ENCODE measurements at places on chromosomes 6 and 20. TPM values are rescaled to one million over a fixed set of nuclear protein-coding genes. Genes with fewer than 3 reads are reported as not detected.
A peak's percentile ranks its signal among the peaks of the same experiment; 100 is the strongest.

GRCh38 chr6:168956884-168957730 lies 296.5 kb downstream of the THBS2 start:
- H3K27ac ChIP-seq = no peak overlapping the region
- H3K4me3 ChIP-seq = no peak overlapping the region
- no peaks in the 10 kb centered on the region for H3K27me3 ChIP-seq
- peaks cover 6% of the 10 kb centered on the region for H3K4me1 ChIP-seq
- no peaks in the 10 kb centered on the region for H3K36me3 ChIP-seq
- DNase-seq = peak; percentile 57

GRCh38 chr6:167031082-167031709 lies 32.0 kb downstream of the CEP43 start:
- H3K27me3 ChIP-seq = no peaks in the 10 kb centered on the region
- no peaks in the 10 kb centered on the region for H3K4me1 ChIP-seq
- H3K36me3 ChIP-seq = peaks cover 81% of the 10 kb centered on the region
- H3K4me3 ChIP-seq = no peak overlapping the region
- DNase-seq = no peak

- DNase-seq = peak; percentile 81
- no peak overlapping the region for H3K27ac ChIP-seq
- peaks cover 76% of the 10 kb centered on the region for H3K36me3 ChIP-seq
- H3K4me3 ChIP-seq = no peak overlapping the region
These were observed 42.4 kb upstream of the EMILIN3 start for GRCh38 chr20:41408986-41409385.

GRCh38 chr6:5958921-5959320 lies 47.8 kb downstream of the NRN1 start:
- DNase-seq = no peak
- no peak overlapping the region for H3K27ac ChIP-seq
- no peaks in the 10 kb centered on the region for H3K4me1 ChIP-seq
- no peaks in the 10 kb centered on the region for H3K36me3 ChIP-seq
- H3K27me3 ChIP-seq = no peaks in the 10 kb centered on the region

- no peak overlapping the region for H3K4me3 ChIP-seq
- H3K4me1 ChIP-seq = no peaks in the 10 kb centered on the region
- no peak overlapping the region for H3K27ac ChIP-seq
- H3K27me3 ChIP-seq = no peaks in the 10 kb centered on the region
- no peaks in the 10 kb centered on the region for H3K36me3 ChIP-seq
These were observed 9.0 kb upstream of the MLIP start for GRCh38 chr6:54102238-54102637.

GRCh38 chr20:19049514-19049913 lies 162.9 kb upstream of the SLC24A3 start:
- H3K36me3 ChIP-seq = no peaks in the 10 kb centered on the region
- no peak overlapping the region for H3K4me3 ChIP-seq
- no peaks in the 10 kb centered on the region for H3K4me1 ChIP-seq
- no peaks in the 10 kb centered on the region for H3K27me3 ChIP-seq

DNA sequence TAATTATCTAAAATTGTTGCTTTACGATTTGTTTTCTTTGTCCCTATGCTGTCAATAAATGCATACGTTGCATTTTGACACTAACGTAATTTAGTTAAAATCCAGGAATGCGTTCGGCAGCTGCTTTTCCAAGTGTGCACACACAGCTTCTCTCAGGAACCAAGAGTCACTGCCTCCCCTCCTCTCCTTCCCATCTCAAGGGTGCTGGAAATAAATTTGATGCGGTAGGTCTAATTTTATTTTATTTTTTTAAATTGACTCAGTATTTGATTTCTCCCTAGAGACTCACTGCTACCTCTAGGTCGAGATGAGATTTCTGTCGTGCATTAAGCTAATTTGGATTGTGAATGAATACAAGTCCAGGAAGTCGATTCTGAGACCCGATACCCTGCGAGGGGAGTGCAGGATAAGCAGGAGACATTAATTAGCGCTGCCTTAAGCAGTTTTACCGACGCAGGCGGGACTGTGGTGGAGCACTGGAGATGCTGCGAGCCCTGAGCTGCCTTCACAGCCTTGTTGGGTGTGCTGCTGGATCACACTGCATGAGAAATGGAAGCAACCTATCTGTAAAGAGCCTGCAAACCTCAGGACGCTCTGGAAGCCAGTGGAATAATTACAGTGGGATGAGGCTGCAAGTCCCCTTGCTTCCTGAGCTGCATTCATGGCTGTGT lies 381.2 kb downstream of the C6orf118 start:
- H3K27me3 ChIP-seq = no peaks in the 10 kb centered on the region
- no peak overlapping the region for H3K4me3 ChIP-seq
- DNase-seq = no peak
- no peaks in the 10 kb centered on the region for H3K36me3 ChIP-seq

- H3K4me3 ChIP-seq = no peak overlapping the region
- H3K27me3 ChIP-seq = no peaks in the 10 kb centered on the region
- no peaks in the 10 kb centered on the region for H3K4me1 ChIP-seq
These were observed 37.9 kb downstream of the MAN1A1 start for GRCh38 chr6:119311514-119312142.

- no peak overlapping the region for H3K27ac ChIP-seq
- no peak for DNase-seq
- 0 out of 2 replicates have a peak, but pooled peaks cover 3% of the 10 kb centered on the region for H3K4me1 ChIP-seq
These were observed 27.7 kb downstream of the ZBP1 start for GRCh38 chr20:57592263-57593092.

DNA sequence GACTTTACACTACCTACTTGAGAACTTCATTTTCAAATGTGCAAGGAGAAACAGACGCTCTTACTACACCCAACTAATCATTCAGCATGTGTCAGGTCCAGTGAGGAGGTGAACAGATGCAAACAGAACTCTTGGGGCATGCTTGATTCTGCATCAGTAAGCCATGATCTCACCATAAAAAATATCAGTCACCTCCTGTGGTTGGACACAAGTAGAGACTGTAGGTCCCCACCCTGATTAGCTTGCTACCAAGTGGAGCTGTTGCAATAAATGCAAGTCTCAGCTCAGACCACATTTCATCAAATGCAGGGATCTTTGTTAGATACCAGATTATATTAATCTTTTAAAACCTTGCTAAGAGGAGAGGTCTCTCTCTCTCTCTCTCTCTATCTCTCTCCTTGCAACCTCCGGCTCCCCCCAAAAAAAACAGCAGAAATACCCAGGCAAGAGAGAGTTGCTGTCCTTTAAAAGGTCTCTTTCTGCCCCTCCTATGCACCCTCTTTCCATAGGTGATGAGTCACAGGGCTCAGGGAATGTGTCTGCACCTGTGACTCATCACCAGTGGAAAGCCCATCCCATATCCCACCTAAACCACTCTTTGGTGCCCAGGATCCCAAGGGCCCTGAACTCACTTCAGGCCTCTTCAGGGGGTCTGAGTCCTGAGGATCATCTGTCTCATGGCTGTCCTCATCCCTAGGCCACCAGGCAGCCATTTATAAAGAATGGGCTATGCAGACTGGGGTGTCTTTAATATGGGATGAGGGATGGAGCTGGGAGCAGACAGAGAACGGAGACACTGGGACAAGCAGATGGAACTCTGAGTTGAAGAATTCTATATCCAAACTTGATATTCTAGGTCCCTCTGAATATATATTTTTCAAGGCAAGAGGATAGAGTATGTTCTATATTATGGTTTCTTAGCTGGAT lies 154.5 kb downstream of the QRSL1 start:
- no peak overlapping the region for H3K27ac ChIP-seq
- H3K4me3 ChIP-seq = no peak overlapping the region
- H3K36me3 ChIP-seq = no peaks in the 10 kb centered on the region
- no peaks in the 10 kb centered on the region for H3K27me3 ChIP-seq
- DNase-seq = no peak
- H3K4me1 ChIP-seq = no peaks in the 10 kb centered on the region

GRCh38 chr20:20259533-20259932 lies 108.4 kb upstream of the INSM1 start:
- peaks cover 8% of the 10 kb centered on the region for H3K27me3 ChIP-seq
- H3K36me3 ChIP-seq = no peaks in the 10 kb centered on the region
- no peak overlapping the region for H3K27ac ChIP-seq
- DNase-seq = no peak

GRCh38 chr6:46323966-46324622 lies 153.3 kb upstream of the ENPP5 start:
- no peaks in the 10 kb centered on the region for H3K4me1 ChIP-seq
- no peak for DNase-seq
- no peak overlapping the region for H3K27ac ChIP-seq
- H3K4me3 ChIP-seq = no peak overlapping the region
- H3K36me3 ChIP-seq = no peaks in the 10 kb centered on the region

- peaks cover 19% of the 10 kb centered on the region for H3K4me1 ChIP-seq
- H3K27me3 ChIP-seq = no peaks in the 10 kb centered on the region
- H3K36me3 ChIP-seq = no peaks in the 10 kb centered on the region
- no peak for DNase-seq
These were observed 1.6 kb downstream of the KIAA0408 start for GRCh38 chr6:127457456-127458064.

- no peak overlapping the region for H3K27ac ChIP-seq
- H3K27me3 ChIP-seq = no peaks in the 10 kb centered on the region
- DNase-seq = no peak
These were observed 75.7 kb downstream of the AGPAT4 start for GRCh38 chr6:161198176-161198575.

GRCh38 chr20:36967636-36968035 lies 16.1 kb upstream of the SAMHD1 start:
- H3K4me3 ChIP-seq = no peak overlapping the region
- H3K36me3 ChIP-seq = no peaks in the 10 kb centered on the region

DNA sequence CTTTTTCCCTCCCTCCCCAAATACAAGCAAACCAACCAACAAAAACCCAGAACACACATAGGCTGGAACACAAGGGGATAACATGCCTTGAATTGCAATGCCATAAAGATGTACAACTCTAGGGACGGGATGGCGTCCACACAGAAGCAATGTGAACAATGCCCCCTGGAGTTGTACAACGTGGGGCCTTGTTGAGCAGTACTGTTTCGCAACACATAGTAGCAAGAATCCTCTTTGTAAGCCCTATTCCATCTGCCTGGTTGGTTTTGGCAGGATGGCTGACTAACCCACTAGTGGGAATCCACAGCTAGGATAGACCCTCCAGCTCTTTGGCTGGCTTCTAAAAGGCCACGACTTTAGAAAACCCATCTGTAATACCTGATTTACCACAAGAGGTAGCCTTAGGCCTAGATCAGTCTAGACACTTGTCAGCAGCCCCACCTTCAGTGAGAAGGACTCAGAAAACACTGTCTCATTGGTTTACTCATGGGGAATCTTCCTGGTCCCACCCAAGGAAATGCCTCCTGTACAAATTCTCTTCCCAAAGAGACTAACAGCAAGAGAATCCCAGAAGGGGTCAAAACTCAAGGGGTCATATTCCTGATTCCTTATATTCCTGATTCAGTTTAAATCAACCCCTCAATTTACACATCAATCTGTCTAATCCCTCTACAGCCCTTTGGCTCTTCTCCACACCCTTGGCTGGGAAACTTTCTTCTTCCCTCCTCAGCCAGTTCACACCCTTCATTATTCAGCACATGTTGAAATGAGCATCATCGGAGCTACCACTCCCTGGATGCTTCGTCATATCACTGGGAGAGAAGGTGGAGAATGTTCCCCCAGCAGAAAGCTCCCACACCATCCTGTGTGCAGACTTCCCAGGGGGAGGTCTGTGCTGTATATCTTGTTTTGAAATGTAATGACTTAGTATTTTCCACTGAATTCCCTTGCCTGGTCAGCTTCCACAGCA lies 622.4 kb upstream of the FLRT3 start:
- no peaks in the 10 kb centered on the region for H3K4me1 ChIP-seq
- no peaks in the 10 kb centered on the region for H3K27me3 ChIP-seq
- H3K4me3 ChIP-seq = no peak overlapping the region

- no peak overlapping the region for H3K27ac ChIP-seq
- no peaks in the 10 kb centered on the region for H3K4me1 ChIP-seq
- H3K27me3 ChIP-seq = no peaks in the 10 kb centered on the region
- no peak for DNase-seq
These were observed 586.3 kb downstream of the HTR1B start for GRCh38 chr6:76876922-76877553.

- DNase-seq = no peak
- H3K36me3 ChIP-seq = no peaks in the 10 kb centered on the region
These were observed 152.5 kb upstream of the MAP3K7 start for GRCh38 chr6:90739339-90739738.

DNA sequence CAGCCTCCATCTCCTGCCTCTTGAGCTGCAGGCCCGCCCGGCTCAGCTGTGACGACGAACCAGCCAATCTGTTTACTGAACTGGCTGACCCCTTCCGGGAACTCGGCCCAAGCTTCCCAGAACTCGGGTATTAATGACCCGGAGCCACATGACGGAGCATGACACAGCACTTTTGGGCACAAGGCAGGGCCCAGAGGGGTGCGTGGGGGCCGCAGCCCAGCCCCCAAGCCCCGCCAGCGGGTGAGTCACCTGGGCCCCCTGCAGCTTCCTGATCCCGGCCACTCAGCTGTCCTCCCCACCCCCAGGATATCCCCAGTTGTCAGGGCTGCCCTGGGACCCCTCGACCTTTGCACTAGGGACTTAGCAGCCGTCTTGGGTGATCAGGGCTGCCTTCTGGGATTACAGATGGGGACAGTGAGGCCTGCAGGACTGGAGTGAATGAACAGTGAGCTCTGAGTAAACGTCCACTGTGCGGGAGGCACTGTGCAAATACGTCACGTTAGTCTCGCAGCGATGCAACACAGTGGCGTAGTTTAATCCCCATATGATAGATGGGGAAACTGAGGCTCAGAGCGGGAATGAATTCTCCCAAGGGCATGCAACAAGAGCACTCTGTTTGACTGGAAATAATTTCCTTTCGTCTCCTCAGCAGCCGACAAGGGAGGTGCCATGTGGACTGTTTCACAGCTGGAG lies 102.1 kb downstream of the CEBPB start:
- H3K4me1 ChIP-seq = peaks cover 22% of the 10 kb centered on the region
- H3K27me3 ChIP-seq = no peaks in the 10 kb centered on the region
- no peaks in the 10 kb centered on the region for H3K36me3 ChIP-seq
- peak; percentile 78 for DNase-seq

- no peak overlapping the region for H3K4me3 ChIP-seq
- H3K36me3 ChIP-seq = no peaks in the 10 kb centered on the region
- H3K27ac ChIP-seq = no peak overlapping the region
- H3K27me3 ChIP-seq = 0 out of 2 replicates have a peak, but pooled peaks cover 8% of the 10 kb centered on the region
These were observed 33.2 kb upstream of the CST7 start for GRCh38 chr20:24915892-24916291.

The SNX14 gene
- 96.7 TPM for total RNA-seq

The CDC25B gene
- 74.6 TPM for total RNA-seq

The SAPCD1 gene
- total RNA-seq = 1.4 TPM

The HTR1E gene
- total RNA-seq = not detected

The C6orf141 gene
- total RNA-seq = not detected

The C20orf202 gene
- total RNA-seq = not detected

The SDHAF4 gene
- total RNA-seq = 16.9 TPM

The SLC22A7 gene
- not detected for total RNA-seq
